ENCODE measurements at places on chromosomes 4 and X.

DNA sequence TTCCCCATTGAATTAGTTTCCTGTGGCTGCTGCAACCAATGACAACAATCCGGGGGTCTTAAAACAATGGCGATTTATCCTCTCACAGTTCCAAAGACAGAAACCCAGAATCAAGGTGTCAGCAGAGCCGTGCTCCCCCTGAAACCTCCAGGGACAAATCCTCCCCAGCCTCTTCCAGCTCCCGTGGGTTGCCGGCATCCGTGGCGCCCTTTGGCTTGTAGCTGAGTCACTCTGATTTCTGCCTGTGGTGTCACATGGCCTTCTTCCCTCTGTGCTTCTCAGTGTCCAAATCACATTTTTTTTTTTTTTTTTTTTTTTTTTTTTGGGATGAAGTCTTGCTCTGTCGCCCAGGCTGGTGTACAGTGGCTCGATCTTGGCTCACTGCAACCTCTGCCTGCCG is 64.5 kb upstream of the STX18 start:
- DNase-seq: no peak

GRCh38 chr4:26573389-26573794 is 10.5 kb upstream of the TBC1D19 start:
- DNase-seq: no peak

DNA sequence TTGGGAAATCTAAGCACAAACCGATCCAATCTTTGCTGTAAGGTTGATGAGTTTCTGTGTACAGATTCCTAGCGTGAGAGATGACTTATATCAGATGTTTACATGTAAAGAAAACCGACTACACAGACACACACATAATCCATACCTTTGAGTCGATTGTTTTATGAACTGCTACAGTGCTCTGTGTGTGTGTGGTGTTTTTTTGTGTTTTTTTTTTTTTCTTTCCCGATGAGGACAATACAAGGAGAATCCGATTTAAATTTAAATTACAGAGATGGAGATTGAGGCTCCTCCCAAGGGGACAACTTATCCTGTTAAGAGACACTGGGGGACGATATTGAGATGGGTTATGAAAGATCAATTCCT is 461 bp upstream of the SLC9A6 start:
- DNase-seq: no peak

- no peak for DNase-seq
Observed at GRCh38 chrX:45824471-45824870, 623.8 kb upstream of the DIPK2B start.

DNA sequence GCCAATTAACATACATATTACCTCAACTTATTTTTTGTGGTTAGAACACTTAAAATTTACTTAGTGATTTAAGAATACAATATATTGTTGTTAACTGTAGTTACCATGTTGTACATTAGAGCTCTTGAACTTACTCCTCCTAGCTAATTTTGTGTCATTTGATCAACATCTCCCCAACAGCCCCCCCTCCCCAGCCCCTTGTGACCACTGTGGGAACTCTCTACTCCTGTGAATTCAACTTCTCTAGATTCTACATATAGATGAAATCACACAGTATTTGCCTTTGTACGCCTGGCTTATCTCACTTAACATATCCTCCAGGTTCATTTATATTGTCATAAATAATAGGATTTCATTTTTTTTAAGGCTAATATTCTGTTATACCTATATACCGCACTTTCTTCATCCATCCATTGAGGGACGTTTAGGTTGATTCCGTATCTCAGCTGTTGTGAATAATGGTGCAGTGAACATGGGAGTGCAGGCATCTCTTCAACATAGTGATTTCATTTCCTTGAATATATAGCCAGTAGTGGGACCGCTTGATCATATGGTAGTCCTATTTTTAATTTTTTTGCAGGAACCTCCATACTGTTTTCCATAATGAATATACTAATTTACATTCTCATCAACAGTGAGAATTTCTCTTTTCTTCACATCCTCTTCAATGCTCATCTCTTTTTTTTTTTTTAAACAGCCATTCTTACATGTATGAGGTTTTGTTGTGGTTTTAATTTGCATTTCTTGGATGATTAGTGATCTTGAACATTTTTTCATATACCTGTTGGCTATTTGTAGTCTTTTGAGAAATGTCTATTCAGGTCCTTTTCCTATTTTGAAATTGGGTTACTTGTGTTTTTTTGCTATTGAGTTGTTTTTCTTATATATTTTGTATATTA is 66.8 kb downstream of the RAPGEF2 start:
- no peak for DNase-seq

DNA sequence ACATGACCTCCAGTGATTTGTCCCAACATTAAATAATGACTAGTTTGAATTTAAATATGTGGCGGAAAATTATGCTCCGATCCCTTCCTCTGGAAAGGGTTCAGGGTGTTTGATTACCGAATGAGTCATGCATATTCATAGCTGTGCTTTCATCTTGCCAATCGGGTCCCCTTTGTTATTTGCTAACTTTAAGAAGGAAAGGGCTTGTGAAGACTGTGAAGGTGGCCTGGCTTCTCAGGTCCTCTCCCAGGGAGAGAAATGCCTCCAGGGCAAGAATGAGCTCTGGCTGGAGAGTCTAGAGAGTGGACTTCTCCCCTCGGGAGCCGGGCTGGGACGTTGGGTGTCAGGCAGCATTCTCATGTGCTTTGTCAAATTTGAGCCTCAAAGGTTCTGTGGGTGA is 155.5 kb upstream of the PSAPL1 start:
- DNase-seq: no peak

GRCh38 chr4:21367567-21367966 is 581.0 kb downstream of the KCNIP4 start:
- no peak for DNase-seq

- no peak for DNase-seq
Observed at GRCh38 chrX:3271834-3272186, 74.6 kb downstream of the MXRA5 start.

All from CD4-positive, alpha-beta T cell treated with Interferon gamma for 1 hour (primary cell).